ENCODE measurements at places on chromosomes 5 and 9.

- no peak for DNase-seq
Observed at GRCh38 chr9:99873531-99873930, 32.9 kb upstream of the STX17 start.

DNA sequence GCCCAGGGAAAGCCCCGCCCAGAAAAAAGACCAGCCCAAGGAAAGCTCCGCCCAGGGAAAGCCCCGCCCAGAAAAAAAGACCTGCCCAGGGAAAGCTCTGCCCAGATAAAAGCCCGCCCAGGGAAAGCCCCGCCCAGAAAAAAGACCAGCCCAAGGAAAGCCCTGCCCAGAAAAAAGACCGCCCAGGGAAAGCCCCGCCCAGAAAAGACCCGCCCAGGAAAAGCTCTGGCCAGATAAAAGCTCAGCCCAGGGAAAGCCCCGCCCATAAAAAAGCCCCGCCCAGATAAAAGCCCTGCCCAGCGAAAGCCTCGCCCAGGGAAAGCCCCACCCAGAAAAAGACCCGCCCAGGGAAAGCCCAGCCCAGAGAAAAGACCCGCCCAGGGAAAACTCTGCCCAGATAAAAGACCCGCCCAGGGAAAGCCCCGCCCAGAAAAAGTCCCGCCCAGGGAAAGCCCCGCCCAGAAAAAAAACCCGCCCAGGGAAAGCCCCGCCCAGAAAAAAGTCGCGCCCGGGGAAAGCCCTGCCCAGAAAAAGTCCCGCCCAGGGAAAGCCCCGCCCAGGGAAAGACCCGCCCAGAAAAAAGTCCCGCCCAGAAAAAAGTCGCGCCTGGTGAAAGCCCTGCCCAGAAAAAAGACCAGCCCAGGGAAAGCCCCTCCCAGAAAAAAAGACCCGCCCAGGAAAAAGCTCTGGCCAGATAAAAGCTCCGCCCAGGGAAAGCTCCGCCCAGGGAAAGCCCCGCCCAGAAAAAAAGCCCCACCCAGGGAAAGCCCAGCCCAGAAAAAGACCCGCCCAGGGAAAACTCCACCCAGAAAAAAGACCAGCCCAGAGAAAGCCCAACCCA lies 11.9 kb downstream of the GRIN1 start:
- DNase-seq, result peak; percentile 2

- DNase-seq, result peak; percentile 6
Observed at GRCh38 chr9:92534674-92535073, 1.1 kb downstream of the ECM2 start.

DNA sequence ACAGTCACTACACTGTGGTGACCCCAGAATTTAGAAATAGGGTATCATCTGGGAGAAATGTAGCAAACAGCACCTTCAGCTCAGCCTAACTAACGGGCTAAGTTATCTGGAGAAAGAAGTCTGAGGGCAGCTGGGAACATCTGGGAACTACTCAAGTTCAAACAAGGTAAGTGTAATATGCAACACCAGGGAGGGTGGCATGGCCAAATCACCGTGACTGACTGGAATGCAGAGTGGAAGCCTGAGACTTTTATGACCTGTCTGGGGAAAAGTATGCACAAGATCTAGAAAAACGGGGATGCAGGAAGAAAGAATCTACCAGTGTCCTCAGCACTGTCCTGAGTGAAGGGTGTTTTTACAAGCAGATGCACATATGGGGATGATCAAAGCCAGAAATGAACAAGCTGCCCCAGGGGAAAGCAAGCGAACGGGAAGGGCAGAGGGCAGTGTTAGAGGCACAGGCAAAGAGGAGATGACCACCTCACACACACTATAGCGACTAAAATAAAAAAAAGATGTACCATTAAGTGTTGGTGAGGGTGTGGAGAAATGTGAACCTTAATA lies 59.9 kb downstream of the SERINC5 start:
- no peak for DNase-seq

DNA sequence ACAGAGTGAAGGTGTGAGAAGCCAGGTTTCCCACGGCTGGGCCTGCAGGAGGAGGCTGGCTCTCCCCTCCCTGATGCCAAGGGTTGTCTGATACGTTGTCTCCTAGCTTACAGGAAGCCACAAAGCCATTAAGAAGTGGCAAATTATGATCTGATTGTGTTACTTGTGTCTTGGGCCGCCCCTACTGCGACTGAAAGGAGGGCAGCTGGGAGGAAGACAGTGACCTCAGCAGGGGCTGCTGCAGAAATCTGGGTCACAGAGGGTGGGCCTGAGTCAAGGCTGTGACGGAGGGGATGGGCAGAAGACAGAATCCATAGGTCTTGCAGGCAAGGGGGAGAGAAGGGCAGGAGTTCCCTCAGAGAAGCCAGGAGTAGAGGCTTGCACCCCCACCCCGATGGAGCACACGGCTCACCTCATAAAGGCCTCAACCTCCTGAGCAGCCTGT lies 145.0 kb downstream of the FSTL4 start:
- DNase-seq, result no peak

DNA sequence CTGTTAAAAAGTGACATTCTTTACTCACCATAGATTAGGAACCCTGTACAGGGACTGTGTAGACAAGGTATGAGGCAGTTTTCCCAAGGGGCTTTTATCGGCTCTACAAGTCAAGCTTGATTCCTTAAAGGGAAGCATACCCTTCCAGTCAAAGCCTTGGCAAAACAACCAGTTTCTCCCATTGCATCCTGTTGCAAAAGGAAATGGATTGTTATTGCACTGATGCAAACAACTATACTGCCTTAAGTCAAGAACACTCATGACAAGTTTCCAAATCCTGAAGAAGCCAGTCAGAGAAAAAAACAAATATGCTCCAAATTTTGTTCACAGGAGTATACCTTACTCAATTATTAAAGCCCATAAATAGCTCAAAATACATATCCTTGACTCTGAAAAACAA lies 67.5 kb downstream of the RGMB start:
- DNase-seq, result no peak

- no peak for DNase-seq
Observed at GRCh38 chr5:33649549-33650482, 209.1 kb downstream of the TARS1 start.

DNA sequence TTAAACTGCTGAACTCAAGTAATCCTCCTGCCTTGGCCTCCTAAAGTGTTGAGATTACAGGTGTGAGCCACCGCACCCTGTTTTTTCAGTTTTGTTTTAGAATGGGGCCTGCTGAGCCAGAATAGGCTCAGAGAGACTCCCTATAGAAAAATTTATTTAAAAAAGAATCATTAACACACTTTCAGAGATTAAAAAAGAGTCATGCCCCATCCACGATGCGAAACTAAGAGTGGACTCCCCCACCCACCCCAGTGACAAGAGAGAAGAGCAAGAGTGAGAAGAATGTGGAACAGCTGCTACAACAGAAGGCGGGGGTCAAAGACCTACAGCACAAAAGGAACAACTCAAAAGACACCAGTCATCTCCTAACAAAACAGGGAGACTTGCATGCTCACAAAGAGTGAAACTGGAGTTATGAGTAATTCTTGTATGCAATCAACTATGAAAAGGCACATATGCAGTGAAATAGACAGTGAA lies 47.2 kb downstream of the GLDC start:
- no peak for DNase-seq

DNA sequence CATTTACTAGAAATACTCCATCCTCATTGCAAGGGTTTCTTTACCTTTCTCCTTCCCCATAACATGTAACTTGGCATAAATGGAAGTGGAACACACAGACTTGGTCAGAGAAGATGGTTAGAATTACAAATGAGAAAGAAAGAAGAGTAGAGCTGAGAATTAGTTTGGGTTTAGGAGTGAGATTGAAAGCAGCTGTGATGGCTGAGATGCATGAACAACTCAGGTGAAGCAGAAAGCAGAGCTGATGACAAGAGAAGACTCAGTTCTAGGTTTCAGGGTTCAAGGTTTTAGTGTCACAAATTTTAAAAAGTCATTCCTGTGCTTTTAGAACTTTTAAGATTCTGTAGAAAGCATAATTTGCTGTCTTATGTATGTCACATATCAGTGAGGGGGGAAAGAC lies 54.0 kb downstream of the TMEM161B start:
- DNase-seq, result no peak

GRCh38 chr5:52817818-52818217 lies 30.1 kb downstream of the ITGA1 start:
- DNase-seq, result no peak

DNA sequence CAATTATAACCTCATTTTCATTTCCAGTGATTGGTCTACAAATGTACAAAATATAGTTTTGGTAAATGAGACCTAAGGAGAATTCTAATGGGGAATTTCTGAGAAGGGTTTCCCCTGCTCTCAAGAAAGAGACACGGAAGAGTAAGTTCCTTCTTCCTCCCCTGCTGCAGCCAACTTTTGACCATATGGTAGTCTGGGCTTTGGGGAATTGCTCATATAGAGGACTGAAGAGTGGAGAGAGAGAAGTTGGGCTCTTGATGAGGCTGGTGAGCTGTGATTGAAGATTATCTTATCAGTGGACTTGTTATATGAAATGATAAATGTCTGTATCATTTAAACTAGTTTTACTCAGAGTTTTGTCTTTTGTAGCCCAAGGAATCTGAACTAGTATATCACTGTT lies 4.3 kb upstream of the LNPEP start:
- peak; percentile 52 for DNase-seq

- DNase-seq, result no peak
Observed at GRCh38 chr5:177008716-177009115, 2.1 kb upstream of the UIMC1 start.

- DNase-seq, result no peak
Observed at GRCh38 chr5:62283861-62284260, 22.1 kb upstream of the KIF2A start.

DNA sequence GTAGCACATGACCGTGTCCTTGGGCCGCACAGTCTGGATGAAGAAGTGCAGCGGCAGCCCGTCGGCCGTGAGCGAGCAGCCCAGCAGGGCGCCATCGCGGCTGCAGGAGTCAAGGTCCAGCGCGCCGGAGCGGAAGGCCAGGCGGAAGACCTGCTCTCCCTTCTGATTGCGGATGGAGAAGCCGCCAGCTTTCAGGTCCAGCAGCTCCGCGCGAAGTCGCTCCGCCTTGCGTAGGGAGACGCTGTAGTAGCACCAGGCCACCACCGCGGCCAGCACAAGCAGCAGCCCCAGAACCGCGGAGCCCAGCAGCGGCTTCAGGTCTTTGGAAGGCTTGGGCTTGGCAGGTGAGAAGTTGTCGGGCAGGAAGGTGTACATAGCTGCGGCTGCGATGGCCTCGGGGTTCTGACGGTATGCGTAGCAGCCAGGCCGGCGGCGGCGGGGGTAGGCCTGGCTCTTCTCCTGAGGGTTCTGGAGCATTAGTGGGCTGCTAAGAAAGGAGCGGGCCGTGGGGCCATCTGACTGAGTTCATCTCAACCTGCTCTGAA lies 4.2 kb downstream of the MYORG start:
- no peak for DNase-seq

GRCh38 chr5:76532973-76533372 lies 90.2 kb downstream of the F2RL2 start:
- no peak for DNase-seq

- no peak for DNase-seq
Observed at GRCh38 chr9:109935406-109936087, 155.5 kb downstream of the PALM2AKAP2 start.
